ENCODE measurements at places on chromosomes 3 and 15.

GRCh38 chr3:25662736-25663320, 1.9 kb downstream of the TOP2B start:
- no peak for DNase-seq

DNA sequence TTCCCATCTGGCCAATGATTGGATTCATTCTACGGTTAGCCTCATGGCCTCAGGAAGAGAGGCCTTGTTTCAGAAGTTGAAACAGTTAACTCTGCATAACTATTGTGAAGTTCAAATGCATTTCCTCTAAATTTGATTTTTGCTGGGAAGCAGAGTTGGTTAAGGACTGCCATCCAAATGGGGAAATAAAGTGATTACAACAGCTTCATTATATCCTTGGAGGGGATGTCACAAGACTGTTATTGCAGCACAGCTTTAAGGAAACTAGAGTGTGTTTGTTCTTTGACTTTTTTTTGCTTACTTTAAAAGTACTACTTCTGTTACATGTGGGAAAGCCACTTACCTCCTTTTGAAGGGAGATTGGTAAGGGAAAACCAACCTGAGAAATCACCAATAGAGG, 164.8 kb downstream of the AKAP13 start:
- DNase-seq, result no peak

DNA sequence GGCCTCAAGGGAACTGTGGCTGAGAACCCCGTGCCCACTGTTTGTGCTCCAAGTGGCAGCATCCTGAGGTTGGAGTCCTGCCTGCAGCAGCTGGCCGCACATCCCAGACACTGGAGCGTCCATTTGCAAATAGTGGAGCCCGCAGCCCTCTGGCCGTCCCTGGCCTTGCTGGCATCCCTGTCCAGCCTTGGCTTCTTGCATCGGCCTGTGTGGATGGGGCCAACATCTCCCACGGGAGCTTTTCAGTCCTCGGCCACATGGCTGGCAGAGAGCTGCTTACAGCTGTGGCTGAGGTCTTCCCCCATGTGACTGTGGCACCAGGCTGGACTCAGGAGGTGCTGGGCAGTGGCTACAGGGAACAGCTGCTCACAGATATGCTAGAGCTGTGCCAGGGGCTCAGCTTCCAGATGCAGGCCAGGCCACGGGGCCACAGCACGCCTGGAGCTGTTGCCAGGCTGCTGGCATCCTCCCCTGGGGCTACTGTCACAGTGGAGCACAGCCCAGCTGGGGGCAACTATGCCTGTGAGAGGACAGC, 71.2 kb downstream of the FAM43A start:
- DNase-seq, result no peak

DNA sequence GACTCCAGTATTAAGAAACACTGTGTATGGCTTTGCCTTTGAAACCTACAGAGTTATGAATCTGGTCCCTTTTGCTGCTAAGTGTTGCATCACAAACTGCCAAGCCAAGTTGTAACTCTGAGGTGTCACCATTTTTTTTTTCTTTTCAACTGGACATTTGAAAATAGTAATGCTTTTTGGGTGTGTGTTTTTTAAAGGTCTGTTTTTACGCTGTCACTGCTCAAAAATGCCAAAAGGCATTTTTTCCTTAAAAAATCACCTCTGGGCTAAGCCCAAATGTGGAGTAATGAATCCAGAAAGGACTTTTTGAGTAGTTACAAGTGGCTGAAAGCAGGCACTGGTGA, 9.5 kb downstream of the SMAD3 start:
- DNase-seq, result no peak

- no peak for DNase-seq
These were observed 101.9 kb upstream of the KCNMB2 start for GRCh38 chr3:178434206-178434805.
